ENCODE measurements at places on chromosomes 3 and 15. TPM values are rescaled to one million over a fixed set of nuclear protein-coding genes. Genes with fewer than 3 reads are reported as not detected.

GRCh38 chr15:70708839-70709238 lies 54.5 kb downstream of the UACA start:
- DNase-seq = no peak

- no peak for DNase-seq
Measured at GRCh38 chr3:102189541-102189940, 245.3 kb upstream of the ZPLD1 start.

DNA sequence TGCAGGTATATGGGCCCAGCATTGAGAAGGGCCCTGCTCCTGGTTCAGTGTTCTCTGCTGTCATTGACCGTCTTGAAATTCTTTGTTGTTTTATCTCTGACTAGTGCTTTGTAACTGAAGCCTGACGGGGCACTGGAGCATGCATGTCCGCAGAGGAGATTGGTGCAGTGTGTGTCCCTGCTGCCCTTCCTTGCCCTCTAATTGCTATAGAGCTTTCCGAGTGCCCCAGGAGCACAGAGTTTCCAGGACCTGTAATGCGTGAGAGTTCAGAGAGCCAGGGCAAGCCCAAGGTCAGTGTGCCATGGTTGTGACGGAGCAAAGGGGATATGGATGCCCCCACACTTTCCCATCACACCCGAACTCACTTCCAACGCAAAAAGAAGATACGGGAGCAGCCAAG lies 174.3 kb upstream of the UBE3A start:
- no peak for DNase-seq

DNA sequence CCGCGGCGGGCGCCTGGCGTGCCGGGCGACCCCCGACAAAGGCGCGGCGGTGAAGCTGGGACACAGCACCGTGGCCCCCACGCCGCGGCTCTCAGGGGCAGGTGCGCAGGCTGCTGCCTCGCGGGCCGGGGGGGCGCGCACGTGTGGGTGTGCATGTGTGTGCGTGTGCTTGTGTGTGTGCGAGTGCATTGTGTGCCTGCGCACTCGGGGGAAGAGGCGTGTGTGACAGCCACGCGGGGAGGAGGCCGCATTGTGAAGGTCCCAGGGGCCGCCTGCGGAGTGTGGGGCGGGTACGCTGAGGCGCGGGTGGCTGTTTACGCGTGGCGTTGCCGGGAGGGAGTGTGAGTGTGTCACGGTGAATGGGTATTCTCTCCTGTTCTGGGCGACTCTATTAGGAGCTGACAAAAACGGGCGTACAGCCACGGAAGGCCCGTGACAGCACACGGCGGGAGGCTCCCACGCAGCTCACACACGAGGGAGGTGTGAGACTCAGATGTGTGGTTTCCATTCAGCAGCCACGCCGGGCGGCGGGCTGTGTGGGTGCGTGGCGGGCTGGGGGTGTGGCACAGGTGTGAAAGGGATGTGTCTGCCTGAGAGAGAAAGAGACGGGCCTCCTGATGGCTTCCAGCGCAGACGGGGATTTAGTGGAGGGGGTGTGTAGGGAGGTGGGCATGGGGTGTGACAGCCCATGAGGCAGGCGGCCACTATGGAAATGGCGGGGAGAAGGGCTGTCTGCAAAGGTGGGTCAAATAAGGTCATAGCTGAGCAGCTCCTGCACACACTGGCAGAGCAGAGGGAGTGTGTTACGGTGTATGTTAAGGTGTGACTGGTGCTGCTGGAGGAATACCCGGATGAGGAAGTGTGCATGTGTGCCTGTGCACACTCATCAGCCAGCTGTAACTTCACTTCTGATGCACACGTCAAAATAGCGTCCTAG lies 750 bp downstream of the PODXL2 start:
- DNase-seq = no peak

- no peak for DNase-seq
Measured at GRCh38 chr3:167467848-167468611, 5.8 kb downstream of the SERPINI2 start.

DNA sequence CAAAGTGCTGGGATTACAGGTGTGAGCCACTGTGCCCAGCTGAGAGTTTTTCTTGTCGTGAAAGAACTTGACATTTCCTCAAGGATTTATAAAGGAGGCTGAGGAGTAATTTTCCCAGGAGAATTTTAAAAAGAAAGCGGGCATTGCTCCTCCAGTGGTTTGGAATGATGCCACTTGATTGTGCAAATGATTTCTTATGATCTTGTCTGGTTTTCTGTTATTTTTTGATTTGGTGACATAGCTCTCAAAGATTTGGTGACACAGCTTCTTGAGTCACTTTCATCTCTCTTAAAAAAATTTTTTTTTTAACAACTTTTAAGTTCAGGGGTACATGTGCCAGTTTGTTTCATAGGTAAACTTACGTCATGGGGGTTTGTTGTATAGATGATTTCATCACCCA lies 24.6 kb upstream of the NFKBIZ start:
- DNase-seq = no peak

DNA sequence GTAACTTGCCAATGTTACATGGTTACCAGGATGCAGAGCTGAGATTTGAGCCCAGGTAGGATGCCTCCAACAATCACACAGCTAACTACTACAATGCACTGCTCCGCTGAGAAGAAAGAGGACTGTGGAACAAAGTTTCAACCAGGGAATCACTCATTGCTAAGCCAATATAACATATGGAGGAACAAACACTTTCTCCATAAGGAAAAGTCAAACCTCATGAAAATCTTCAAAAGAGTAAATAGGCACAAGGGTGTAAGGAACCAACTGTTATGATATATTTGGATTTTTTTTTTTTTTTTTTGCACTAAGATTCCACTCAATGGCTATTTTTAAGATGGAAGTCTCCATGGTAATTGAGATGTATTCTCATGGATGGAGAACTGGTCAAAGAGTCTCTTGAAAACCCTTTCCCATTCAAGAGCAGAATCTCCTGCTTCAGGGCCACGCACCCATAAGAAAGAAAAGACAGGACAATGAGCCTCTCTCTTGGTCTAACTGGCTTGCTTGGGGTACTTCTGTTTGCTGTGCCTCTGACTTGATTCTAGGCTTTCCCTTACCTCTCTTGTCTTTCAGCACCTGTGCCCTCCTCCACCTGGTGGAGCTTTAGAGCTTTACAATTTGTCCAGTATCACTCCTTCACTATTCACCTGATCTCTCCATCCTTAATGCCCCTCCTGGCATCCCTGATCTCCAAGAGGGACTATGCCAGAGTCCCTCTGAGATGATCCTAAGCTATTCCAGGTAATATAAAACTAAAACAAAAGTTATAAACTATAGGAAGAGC lies 252.8 kb downstream of the NTRK3 start:
- DNase-seq = no peak

DNA sequence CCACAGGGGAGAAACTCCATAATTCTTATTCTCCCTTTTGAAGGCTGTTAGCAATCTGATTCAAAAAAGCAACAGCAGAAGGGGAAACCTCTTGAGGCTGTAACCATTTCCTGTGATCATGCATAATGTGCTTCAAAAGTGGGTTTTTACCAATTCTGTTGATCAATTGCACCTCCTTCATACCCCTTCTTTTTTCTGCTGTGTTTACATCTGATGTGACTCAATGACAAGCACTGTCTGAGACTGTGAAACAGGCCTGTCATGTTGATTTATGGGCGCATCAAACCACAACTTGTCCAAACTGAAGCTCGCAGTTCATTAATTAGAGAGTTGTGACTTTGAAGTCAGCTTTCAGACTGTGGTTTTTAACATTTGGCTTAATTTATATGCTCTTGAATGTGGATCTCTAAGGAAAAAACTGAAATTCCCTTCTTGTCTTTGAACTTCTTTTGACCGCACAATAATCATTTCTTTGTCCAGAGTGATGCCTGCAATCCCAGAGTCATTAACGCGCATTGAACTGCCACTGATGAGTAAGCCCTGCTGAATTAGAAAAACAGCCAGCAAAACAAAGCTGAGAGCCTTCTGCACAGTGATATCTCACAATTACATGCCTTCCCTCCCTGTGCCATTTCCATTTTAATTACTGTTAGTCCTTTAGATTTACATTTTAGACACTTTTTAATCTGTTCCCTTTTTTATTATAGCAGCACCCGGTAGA lies 532.8 kb downstream of the FOXP1 start:
- no peak for DNase-seq

DNA sequence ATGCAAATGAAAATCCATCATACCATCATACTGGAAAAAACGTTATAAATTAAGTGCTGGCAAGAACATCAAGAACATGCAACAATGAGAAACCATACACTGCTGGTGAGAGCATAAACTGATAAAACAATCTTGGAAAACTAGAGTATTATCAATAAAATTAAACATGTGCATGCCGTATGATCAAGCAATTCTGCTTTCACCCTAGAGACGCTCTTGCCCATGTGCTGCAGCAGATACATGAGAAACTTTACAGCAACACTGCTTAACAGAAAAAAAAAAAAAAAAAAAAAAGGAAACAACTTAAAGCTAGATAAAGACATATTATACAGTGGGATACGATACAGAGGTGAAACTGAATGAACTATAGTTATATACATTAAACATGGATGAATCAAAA lies 21.8 kb downstream of the SPG11 start:
- DNase-seq = no peak

DNA sequence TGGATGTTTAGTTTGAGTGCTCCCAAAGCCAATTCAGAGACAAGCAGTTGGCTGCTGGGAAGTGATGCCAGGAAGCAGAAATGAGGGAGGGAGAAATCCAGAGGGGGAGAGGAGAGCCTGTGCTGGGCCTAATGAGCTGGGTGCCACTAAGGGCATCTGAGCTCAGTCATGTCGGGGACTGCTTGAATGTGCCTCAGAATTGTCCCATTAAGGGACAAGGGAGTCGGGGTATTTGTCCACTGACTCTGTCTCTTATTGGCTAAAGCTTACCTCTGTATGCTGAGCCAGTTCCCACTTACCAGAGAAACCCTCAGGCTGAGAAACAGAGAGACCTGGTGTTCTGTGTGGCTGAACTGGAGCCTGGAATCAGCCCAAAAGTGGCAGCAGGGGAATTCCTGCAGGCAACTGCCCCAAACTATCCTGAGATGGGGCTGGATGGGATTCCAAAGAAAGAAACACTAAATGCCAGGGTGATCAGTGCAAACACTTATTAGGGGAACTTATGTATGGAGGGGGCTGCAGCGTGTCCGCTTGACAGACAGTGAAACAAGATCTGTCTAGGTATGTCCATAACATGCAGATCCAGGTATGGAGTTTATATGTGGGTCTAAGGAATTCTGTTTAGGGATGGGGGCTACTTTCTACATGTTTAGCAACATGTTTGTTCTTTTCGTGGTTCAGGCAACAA lies 48.6 kb downstream of the NR1D2 start:
- DNase-seq = no peak

DNA sequence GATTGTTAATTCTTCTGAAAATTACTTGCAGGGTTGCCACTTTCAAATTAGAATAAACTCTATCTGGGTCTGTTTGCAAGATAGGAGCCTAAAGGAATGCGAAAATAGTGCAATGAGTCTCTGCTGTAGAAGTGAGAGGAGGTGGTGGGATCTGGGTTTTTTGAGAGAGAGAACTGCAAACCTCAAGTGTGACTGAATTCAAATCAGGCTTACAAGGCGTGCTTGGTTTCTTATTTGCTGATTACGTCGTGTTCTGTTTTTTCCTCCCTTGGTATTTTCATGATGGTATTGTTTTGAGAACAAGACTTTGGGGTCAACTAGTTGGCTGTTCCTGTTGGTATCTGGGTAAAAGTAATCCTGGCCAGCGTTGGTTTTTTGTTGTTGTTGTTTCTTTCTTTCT lies 490.9 kb upstream of the CFAP20DC start:
- DNase-seq = no peak

GRCh38 chr3:189598530-189599225 lies 32.5 kb upstream of the TP63 start:
- DNase-seq = no peak

GRCh38 chr3:106794442-106794841 lies 582.8 kb upstream of the CCDC54 start:
- DNase-seq = no peak

DNA sequence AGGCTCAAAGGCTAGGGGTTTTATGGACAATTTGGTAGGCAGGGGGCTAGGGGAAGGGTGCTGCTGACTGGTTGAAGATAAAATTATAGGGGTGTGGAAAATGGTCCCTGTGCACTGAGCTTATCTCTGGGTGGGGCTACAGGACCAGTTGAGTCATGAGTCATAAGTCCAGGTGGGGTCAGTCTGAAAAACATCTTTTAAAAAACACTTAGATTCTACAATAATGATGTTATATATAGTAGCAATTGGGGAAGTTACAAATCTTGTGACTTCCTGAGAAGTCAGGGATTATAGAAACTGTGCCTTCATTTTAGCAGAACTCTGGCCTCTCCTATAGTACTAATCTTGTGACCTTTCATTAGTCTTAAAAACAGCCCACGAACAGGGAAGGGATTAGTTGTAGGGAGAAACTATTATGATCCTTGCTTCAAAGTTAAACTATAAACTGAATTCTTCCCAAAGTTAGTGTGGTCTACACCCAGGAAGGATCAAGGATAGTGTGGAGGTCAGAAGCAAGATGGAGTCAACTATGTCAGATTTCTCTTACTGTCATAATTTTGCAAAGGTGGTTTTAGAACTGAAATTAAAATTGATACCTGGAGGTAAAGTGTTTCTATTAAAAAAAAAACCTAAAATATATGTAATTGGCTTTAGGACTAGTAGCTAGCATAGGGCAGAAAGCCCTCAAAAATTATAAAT lies 130.1 kb downstream of the P2RY1 start:
- no peak for DNase-seq

DNA sequence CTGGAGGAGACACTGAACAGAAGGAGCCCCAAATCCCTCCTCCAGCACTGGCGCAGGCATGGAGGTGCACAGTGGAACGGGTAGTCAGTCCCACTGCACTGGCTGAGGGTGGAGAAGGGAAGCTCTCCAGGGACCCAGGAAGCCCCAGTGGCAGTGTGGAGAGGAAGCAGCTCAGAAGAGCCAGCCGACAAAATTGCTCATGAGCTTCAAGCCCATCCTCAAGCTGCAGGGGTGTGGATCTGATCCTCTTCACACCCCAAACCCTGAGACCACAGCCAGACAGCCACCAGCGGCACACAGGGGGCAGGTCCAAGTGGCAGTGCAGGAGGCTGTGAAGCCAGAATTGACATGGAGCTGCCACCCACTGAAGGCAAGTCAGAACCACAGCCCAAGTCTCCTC lies 32.1 kb downstream of the CYFIP1 start:
- no peak for DNase-seq

DNA sequence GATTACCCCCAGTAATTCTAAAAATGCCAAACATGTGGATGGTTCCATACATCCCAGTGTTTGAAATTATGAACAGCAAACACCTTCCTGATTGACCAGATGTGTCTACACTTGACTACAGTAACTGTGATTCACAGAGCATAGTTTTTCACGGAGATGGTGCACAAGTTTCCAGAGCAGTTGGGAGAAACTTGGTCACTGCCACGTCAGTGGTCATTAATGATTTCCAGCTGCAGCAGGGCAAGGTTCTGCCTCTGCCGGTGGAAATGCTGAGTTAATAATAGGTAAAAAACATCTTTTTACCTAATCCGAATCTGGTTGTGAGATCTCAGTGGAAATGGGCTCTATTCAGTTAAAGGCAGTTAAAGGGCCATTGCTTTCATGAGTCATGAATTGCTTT lies 154.1 kb upstream of the FEZF2 start:
- no peak for DNase-seq

Gene NTRK3
- not detected for total RNA-seq

Gene MRPL3
- 149 TPM for total RNA-seq

Gene ZCWPW2
- total RNA-seq = 0.58 TPM

Gene EPHB1
- 1.6 TPM for total RNA-seq

Gene NR1I2
- total RNA-seq = 0.69 TPM

Gene PAK6
- total RNA-seq = 4.5 TPM
